ENCODE measurements at places on chromosomes 6 and 20.

- no peak for DNase-seq
Measured at GRCh38 chr20:46235077-46235476, 73.2 kb downstream of the CDH22 start.

DNA sequence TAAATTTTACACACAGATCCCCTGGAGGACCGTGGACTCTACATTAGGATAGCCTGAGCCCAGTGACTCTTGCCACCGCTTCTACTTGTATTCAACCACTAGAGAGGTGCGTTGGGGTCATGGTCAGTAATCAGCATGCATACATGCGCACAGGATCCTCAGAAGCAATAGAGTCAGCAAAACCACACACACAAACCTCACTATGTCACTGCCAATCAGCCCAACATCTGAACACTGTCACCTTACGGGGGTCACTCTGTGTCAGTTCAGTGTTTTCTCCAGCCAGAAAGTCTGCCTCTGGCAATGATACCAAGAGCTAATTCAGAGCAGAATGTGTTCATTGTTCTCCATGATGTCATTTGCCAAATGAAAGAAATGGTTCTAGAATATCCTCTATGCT is 225.3 kb downstream of the KHDC1L start:
- no peak for DNase-seq

DNA sequence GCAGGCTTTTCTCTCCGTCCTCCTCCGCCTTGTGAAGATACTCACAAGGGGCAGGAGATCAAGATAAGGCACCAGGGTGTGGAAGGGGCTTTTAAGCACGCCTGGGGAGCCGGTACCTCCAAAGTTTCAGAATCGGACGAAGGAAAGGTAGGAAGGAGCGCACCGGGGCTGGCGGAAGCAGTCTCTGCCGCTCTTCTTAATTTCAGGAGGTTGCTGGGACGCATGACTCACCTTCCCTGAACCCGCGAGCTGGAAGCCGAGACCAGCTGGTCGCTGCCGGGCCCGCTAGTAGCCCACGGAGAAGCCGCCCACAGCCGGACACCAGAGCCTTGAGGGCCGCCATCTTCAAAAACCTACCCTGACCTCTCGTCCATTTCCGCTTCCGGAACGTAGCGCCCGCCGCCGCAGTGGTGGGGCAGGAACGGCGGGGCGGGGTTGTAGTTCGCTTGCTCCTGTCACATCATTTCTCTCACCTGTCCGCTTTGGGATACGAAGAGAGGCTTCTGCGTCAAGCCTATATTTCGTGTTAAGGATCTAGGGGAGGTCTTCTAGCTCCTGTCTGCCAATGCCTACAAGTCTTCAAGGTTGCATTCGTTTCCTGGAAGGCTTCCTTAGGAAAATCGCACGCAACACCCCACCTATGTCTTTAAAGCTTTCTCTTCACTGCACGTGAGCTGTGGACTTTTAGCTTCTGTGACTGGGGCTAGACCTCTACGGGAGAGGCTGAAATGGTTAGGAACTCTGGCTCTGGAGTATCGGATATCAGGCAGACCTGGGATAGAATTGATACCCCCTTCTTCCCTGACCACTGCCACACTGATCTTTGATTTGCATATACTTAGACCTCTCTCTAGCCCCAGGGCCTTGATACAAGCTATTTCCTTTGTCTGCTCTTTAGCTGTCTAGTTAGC is at the start of gene MRPS18A:
MRPS18A (minus strand) TSS at position 355 of the 911 bp plus-strand sequence; CDS start at position 343, 12 bp downstream.
- no peak for DNase-seq

DNA sequence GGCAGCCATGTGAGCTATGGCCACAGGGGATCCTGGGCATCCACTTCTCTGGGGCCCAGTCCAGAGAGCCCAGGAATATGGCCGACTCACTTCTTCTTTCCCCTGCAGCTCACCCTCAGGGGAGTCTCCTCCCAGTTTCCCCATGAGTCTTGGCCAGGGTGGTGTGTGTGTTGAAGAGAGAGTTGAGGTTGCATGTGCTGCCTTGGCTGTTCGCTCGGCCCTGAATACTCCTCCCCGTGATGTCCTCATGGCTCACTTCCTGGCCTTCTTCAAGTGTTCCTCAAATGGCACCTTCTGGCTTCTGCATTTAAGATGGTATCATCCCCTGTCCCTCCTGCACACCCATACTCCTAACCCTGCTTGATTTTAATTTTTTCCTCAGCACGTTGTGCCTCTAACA is 3.2 kb upstream of the TREML1 start:
- DNase-seq = no peak

- DNase-seq = no peak
Measured at GRCh38 chr6:135505648-135506047, 8.1 kb upstream of the AHI1 start.

DNA sequence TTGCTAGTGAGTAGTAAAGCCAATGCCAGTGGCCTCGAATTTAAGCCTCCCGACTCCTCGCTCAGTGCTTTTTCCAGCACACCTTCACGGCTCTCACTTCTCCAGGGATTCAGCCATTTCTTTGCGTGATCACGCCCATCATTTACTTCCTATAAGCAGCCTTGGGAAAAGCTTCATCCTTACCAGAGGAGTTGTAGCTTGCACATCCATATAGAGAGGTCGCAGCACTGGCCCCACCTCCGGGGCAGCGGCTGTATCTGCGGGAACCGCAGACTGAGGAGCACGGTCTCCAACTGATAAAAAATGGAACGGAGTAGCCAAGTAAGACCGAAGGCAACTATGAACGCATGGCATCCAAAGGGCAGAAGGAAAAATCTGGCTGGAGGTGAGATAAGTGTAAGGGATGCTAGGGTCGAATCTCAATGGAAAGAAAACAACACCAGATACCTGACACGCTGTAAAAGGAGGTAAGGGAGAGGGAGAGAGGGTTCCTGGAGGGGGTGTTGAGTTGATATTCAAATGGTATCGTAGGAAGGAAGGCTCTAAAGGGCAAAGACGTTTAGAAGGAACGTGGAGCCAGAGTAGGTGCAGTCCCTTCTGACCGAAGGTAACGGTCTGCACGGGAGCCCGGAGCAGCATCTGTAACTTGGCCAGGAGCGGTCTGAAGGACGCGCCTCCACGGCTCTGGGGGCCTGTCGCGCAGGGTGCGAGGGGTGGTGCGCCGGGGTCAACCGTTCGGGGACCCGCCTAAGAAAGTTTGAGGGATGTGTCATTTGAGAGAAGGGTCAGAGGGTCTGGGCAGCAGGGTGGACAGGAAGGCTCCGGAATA is 640 bp downstream of the NFS1 start:
- DNase-seq = no peak

GRCh38 chr6:46059608-46060007 is 43.9 kb upstream of the CLIC5 start:
- no peak for DNase-seq

DNA sequence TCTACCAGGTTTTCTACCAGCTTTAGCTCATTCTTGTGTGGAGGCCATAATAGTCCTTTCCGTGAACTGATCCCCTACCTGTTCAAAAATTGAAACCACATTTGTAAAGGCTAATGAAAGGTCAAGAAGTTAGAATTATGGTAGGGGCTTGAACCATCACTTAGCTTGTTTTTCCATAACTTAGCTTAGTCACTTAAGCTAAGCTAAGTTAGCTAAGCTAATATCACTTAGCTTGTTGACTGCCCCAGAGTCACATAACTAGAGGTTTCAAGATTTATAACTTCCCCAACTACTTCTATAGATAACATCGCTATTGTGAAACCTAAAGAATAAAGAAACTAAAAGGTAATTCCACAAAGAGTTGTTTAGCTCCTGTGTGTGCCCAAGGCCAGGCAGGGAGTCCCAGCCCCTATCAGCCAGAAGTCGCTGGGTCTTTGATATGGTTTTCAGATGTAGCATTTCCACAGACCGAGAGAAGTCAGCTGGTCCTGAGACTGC is 131.8 kb downstream of the VEGFA start:
- DNase-seq = no peak

DNA sequence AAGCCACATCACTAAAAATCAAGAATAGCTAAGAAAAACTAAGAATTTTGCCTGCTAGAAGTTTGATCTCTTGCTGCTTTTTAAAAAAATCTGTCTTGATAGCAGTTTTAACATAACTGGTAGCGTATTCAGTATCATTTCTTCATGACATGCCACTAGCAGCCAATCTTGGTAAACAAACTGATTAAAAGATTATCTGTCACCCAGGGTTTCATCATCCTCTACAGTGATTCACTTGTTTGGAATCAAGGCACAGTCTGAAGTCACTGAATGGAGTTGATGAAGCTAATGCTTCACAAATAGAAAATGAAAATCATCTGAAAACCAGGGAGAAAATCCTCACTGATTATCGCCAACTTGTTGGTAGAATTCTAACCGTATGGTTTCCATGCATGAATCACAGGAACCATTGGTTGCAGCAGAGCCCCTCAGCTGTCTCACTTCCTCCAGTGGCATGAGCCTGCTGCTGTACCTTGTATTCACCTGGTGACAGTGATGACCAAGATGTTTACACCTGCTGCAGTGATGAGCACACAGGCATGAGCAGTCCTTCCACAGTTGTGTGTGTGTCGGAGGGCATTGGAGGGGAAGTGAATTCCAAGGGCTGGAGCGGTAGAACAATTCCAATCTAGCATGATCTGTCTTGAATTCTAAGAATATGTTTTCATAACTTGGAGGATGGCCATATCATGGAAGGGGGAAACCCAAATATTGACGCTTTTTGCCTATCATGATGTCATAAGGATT is 275.0 kb downstream of the KHDC1L start:
- DNase-seq = peak; percentile 64

DNA sequence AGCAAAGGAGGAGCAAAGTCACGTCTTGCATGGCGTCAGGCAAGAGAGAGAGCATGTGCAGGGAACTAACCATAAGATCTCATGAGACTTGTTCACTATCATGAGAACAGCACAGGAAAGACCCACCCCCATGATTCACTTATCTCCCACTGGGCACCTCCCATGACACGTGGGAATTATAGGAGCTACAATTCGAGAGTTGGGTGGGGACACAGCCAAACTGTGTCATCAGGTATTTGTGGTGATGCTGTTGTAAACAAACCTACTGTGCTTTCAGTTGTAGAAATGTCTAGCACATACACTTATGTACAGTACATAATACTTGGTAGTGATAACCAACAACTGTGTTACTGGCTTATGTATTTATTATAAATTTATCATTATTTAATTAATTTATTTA is 128.3 kb downstream of the UTRN start:
- DNase-seq = no peak

DNA sequence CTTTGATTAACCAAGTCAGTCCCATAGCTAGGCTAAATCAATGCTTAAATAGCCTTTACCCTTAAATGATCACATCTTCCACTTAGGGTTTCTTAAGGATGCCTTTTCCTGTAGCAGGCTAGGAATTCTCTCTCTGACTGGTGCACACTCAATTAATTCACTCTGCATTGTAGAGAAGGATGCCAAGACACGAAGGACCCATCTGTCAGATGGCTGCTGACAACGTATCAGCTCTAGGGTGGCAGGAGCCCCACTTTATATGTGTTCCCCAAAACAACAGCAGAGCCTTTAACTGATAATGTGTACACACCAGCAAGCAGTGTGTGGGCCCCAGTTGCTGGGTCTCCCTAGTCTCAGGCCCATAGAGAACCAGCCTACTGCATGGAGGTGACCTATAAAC is 13.3 kb downstream of the GNAS start:
- no peak for DNase-seq

DNA sequence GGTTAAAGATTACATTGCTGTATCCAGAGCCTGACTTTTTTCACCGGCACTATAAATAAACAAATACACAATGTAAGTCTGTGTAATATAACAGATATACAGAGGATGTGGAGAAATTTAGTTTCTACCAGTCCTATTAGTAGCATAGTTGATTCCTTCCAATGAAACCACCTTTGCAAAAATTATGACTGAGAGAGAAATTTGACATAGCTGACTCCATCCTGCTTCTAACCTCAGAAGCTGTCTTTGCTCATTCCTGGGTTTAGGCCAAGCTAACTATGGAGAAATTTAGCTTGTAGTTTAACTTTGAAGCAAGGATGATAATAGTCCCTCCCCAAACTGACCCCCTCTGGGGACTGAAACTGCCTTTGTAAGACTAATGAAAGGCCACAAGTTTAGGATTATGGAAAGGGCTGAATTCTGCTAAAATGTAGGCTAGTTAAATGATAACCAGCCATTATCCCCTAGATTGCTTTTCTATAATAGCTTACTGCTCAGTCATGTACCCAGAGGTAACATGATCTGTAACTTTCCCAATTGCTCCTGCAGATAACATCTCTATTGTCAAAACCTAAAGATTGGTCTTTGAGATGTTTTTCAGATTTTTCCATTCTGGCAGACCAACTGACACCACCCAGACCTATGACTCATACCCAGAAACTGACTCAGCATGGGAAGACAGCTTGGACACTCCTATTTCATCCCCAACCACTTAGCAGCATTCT is 172.8 kb upstream of the ARG1 start:
- DNase-seq = peak; percentile 81

DNA sequence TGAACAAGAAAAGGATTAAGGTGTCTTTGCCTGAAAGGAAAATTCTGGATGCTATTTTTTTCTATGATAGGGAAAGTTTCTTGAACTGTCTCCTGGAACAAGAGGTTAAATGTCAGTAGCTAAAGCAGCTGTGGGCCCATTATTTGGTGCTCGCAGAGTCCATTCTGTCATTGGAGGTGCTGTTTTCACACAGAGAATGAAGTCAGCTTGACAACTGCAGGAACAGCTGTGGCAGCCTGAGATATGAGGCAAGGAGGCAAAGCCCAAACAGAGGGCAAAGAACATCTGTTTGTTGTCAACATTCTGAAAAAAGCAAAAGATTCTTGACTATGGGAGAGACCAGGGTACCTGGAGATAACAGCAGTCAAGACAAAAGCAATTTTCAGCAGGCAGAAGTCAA is 548.2 kb downstream of the KIF16B start:
- no peak for DNase-seq

- DNase-seq = no peak
Measured at GRCh38 chr6:111626441-111626840, 20.8 kb upstream of the TRAF3IP2 start.

- no peak for DNase-seq
Measured at GRCh38 chr6:32837651-32838113, 857 bp downstream of the TAP2 start.

DNA sequence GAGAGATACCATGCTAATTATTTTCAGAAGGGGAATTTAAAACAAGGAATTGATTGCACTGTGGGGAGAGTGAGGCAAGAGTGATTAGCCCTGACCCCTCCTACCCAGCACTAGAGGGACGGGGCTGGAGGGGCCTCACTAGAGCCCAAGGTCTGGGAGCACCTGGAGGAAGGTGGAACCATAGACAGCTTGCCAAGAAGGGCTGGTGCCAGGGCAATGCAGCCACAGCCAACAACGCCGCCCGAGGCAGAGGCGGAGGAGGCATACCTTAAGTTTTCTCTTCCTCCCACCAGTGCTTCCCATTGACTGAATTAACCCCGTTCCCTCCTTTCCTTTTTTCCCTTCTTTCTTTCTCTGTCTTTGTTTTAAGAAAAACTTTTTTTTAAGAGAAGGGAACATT is 40.0 kb downstream of the IYD start:
- no peak for DNase-seq

All from AG09309 (cell line).